ENCODE measurements at places on chromosomes 5 and 9.

DNA sequence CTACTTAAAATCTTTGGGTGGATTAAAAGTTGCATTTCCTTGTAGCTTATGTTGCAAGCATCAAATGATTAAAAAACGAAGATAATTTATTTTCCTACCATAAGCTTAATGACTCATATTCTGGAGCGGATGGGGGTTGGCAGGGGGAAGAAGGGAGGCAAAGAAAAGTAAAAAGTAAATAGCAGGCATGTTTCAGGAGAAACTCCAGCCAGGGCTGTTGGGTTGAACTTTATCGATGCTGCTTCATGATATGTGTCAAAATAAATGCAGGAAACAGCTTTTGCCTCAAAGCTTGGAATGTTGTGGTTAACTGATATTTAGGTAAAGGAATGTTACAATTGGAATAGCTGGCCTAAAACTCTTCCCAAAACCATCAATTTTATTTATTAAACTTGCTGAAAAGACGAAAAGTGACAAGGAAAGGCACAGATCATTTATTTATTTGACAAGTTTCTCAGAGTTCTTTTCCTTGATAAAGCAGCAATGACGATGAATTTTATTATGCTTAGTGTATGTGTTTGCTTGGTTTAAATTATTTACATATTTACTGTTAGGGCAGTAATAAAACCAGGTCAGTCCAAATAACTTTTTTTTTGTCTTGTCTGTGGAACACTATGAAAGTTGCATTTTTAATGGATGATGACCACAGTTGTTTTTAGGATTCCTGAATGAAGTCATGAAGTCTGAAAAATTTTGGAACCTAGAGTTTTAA is 177.9 kb downstream of the PCSK1 start:
- DNase-seq: no peak

- DNase-seq: no peak
These were observed 53.9 kb upstream of the TMEM171 start for GRCh38 chr5:73066466-73066865.

GRCh38 chr5:169139480-169140050 is 161.4 kb downstream of the SLIT3 start:
- no peak for DNase-seq

- no peak for DNase-seq
These were observed 1659.9 kb upstream of the C9orf72 start for GRCh38 chr9:29233193-29233592.

DNA sequence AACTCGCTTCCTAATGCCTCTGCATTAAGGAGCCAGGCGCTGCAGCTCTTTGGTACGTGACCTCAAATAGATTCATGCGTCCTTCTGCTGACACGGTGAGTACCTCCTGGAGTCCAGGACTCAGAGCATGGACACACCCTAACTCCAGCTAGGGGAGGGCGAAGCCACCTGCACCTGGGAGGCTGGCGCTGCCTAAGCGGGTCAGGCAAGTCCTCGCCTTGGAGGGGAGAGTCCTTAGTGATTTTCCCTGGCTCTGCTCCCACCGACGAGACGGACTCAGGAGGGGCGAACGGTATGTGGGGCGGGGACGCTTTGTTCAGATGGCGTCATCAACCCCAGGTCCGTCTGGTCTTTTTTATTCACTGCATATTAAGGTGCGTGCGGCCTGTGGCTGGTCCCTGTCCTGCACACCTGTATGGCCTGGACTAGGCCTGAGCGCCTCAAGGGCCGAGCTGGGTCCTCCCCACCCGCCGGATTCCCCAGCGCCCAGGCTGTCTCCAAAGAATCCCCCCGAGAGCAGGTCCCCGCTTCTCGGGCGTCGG is 50.3 kb downstream of the NSUN2 start:
- no peak for DNase-seq

DNA sequence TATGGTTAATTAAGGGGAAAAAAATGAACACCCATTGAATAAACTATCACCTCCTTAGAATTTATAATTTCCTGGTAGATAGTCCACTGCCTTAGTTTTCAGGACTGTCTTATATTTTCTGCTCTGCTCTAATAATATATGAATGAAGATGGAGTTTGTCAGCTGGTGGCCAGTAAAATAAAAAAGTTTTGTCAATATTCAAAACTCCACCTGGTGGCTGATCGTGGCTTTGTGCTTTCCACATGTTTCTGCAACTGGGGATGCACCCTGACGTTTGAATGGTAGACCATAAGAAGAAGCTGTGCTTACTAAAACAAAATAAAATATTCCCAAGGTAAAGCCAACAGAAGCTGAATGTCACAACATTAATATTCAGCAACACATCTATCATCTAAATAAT is 286.6 kb upstream of the IZUMO3 start:
- no peak for DNase-seq

DNA sequence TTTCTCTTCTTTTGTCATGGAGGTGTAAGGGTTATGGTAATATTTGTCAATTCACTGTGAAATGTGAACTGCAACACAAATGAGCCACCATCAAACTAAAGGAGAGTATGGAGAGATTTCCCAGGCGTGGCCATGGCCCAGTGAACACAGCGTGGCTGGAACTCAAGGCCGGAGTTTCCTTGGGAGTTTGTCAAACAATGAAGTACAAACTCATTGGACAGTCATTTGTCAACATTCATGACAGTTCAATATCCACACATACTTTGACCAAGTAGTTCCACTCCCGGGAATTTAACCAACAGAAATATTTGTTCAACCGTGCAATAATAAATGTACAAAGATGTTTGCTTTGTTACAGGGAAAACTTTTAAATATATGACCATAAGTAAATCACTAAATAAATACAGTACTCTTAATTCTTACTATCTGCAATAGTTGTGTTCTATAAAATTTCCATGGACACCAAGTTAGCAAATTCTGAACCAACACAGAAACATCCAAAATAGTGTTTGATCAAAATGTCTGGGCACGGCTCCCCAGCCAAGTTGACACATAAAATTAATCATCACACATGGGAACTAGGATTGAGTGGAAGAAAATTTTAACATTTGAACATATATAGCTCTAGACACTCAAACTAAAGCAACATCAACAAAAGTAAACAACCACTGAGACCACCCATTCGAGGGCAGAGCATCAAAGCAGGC is 87.1 kb downstream of the DIRAS2 start:
- DNase-seq: no peak

DNA sequence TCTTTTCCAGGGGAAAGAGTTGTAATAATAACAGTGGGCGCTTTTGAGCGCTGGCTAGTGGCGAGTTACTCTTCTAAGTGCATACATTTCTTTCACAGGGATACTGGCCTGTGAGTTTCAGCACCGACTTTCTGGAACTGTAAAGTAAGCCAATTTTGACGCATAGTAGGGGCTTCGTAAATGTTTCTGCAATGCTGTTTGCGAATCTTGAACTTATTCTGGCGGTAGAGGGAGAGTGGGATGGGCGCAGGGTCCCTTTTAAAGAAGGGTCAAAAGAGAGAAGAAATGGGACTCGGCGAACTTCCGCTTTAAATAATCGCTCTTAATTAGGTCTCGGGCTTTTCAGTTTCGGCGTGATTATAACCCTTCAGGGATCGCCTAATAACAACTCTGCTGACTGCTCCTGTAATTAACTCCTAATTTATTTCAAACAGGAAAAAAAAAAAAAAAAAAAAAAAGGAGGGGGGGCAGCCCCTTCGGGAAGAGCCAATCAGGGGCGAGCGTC is 351 bp upstream of the MSX2 start:
- no peak for DNase-seq

DNA sequence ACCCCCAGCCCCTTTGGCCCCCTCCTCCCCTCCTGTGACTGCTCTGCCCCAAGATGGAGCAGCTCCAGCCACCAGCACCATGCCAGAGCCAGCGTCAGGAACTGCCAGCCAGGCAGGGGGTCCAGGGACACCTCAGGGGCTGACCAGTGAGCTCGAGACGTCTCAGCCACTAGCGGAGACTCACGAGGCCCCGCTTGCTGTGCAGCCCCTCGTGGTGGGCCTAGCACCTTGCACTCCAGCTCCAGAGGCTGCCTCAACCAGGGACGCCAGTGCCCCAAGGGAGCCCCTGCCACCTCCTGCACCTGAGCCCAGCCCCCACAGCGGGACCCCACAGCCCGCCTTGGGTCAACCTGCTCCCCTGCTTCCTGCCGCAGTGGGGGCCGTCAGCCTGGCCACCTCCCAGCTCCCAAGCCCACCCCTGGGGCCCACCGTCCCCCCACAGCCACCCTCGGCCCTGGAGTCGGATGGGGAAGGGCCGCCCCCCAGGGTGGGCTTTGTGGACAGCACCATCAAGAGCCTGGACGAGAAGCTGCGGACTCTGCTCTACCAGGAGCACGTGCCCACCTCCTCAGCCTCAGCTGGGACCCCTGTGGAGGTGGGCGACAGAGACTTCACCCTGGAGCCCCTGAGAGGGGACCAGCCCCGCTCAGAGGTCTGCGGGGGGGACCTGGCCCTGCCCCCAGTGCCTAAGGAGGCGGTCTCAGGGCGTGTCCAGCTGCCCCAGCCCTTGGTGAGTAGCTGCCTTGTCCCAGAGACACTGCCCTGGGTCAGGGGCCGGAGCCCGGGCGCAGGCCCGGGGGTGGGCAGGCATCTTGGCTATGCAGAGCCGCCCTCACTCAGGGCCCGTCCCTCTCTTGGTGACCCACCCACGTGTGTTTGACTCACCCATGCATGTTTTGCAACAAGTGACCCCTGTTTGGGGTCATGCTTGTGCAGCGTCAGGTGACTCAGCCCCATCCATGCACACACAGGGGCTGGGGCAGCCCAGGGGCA is 105.2 kb downstream of the WNK2 start:
- no peak for DNase-seq

- peak; percentile 80 for DNase-seq
These were observed at the start of gene ZNF622 for GRCh38 chr5:16465544-16466432. ZNF622 (minus strand) TSS chr5:16465800; CDS start chr5:16465665, 135 bp downstream.

DNA sequence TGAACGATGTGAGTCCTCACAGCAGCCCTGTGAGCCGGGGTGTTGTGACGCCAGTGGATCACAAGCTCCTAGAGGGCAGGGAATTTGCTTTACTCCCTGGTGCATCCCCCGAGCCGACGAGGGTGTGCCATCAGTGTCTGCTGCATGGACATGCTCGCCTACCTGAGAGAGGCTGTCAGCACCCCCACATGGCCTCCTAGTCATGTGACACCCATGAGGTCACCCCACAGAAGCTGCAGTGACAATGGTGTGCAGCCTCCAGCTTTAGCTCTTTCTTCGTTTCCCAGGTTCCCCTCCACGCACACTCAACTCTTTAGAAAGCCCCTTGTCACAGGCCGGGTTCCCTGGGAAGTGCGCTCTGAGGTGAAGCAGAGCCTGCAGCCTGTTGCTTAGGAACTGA is 19.8 kb upstream of the GABBR2 start:
- DNase-seq: no peak

- no peak for DNase-seq
These were observed 49.2 kb downstream of the ANXA1 start for GRCh38 chr9:73200694-73201452.

- no peak for DNase-seq
These were observed 2.4 kb upstream of the AHRR start for GRCh38 chr5:318931-319601.

- no peak for DNase-seq
These were observed 161.6 kb downstream of the BNC2 start for GRCh38 chr9:16708656-16709435.

- no peak for DNase-seq
These were observed 62.1 kb upstream of the CTXN3 start for GRCh38 chr5:127586811-127587210.

GRCh38 chr9:128634651-128635262 is 21.9 kb downstream of the DYNC2I2 start:
- no peak for DNase-seq

DNA sequence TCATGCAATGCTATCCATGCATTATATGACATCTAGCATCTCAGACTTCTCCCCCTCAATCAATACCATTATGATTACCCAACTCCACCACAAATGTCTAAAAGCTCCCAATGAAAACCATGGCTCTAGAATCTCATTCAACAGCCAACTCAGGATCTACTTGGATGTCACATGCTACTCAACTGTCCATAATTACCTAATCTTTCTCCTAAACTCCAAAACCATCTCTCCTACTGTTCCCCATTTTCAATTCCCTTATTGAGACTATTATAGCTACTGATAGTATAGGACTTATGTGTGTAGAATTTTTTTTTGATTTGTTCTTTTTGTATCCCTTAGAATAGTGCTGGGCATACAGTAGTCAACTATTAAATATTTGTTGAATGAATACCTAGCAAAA is 8.2 kb upstream of the STRBP start:
- no peak for DNase-seq

DNA sequence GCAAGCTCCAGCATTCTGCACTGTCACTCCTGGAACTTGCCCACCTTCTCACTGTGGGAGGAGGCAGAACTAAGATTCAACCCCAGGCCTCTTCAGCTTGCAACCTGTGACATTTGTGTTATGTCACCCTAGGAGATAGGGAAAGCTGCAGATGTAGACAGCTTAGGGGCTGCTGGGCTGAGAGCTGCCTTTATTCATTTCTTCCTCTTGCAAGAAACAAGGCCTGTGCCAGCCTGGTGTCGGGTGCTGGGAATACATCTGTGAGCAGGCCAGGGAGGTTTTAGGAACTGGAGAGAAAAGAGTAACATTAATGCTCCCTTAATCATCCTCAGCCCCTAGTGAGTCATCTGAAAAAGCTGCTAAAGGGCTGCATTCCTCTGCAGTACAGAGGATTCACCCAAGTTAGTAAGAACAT is 101.8 kb downstream of the FGF18 start:
- no peak for DNase-seq

- DNase-seq: no peak
These were observed 33.6 kb downstream of the SUB1 start for GRCh38 chr5:32618962-32619361.

DNA sequence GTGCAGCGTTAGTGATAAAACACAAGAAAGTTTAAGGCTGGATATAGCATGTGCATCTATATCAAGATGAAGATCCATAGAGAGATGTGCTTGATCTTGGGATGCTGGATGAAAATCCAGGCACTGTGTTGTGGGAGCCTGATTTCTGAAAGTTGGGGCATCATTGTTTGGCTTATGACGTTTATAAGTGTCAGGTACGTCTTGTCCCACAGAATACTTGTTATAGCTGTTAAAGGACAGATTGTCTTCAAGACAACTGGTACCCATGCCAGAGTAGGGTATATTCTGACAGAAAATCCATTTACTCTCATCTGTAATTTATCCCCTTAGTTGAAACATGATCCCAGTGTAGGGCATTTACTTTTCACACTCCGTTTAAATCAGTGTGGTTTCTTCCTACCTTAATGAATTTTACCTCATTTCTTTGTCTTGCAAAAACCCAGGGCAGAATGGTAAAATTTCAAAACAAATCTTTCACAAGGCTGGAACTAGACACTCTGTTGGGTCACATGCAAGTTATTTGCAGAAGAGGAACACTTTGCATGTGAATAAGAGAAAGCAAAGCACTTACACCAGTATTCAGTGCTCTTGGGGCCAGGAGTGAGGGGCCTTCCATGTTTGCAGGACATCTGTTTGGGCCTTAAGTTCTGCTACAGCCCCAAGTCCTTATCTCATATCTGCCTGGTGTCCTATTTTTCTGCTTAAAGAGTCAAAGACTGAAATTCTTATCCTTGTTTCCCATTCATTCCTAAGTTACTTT is 73.3 kb downstream of the GHR start:
- DNase-seq: no peak

All from stimulated activated CD4-positive, alpha-beta T cell treated with anti-CD3 and anti-CD28 coated beads, TNF-alpha, amount 100 ng/mL, for 48 hours (primary cell).